ENCODE measurements at places on chromosomes 2 and 18. TPM values are rescaled to one million over a fixed set of nuclear protein-coding genes. Genes with fewer than 3 reads are reported as not detected.

The SLC23A3 gene
- total RNA-seq = 5.4 TPM

DNA sequence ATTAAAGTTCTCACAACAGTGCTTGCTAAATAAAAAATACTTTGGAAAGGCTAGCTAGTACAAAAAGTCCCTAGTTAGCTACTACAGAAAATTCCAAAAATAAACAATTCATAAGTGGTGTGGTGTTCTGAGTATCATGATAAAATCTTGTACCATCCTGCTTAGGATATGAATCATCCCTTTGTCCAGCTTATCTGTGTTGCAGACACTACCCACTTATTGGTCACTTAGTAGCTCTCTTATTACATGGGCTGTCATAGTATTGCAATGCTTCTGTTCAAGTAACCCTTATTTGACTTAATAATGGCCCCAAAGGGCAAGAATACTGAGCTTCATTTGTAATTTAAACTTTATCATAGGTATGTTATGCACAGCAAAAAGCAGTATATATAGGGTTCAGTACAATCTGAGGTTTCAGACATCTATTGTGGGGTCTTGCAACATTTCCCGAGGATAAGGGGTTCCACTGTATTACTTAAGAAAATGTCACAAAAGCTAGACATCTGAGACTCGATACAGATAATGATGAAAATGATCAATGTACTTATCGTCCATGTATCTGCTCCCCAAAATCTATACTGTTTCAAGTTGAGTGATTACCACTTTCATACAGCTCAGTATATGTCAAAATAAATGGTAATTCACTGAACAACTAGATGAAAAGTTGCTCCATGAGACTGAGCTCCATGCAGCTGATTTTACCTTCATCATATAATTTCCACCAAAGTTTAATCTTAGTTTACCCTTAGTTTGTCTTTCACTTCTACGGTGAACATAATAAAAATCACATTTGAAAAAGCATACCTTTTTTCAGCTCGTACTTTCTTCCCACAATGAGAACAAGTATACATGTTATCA is 93.8 kb downstream of the C2orf74 start:
- no peak for DNase-seq

DNA sequence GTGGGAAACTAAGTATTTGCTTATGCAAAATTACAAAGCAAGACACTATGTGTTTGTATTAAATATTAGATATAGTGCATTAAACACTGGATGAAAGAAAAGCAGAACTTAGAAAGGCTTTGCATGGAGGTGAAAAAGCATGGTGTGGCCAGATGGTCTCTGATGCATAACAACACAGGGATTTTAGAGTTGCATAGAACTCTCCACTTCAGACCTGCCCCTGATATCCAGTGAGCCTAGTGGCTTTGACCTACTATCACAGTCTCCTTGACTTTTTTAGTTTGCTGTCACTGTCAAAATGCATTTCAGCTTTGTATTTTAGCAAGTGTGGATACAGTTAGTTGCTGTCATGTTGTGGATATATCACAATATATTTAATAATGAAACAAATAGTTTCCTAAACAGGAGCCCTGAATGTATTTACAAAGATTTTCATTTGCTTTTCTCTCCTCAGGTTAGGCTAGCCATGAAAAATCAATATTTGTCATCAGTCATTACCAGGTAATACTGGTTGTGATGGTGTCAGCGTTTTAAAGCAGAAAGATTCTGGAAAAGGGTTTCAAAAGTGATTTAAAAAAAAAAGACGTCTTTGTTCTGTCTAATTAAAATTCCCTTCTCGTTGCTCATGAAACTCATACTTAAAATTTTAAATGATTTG is 5.2 kb downstream of the CSRNP3 start:
- no peak for DNase-seq

GRCh38 chr18:45686891-45687611 is 36.9 kb upstream of the SLC14A1 start:
- DNase-seq = peak; percentile 32

- no peak for DNase-seq
Measured at GRCh38 chr2:37654932-37655841, 16.3 kb downstream of the CDC42EP3 start.
